ENCODE measurements at places on chromosomes 4 and X.

DNA sequence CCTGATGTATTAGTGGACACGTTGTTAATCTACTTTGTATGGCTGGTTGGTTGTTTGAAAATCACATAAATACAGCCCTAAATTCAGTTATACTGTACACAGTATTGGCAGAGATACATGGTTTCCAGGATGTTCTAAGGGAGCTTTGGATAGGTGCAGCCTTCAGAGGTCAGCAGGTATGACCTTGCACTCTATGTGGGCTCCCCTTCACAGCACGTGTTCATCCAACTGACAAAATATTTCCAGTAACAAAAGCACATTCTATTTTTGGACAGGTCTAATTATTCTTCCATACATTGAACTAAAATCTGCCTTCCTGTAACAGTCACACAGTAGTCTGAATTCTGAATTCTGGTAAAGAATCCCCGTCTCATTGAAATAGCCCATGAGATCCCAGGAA lies 92.8 kb upstream of the RAPGEF2 start:
- DNase-seq: no peak

DNA sequence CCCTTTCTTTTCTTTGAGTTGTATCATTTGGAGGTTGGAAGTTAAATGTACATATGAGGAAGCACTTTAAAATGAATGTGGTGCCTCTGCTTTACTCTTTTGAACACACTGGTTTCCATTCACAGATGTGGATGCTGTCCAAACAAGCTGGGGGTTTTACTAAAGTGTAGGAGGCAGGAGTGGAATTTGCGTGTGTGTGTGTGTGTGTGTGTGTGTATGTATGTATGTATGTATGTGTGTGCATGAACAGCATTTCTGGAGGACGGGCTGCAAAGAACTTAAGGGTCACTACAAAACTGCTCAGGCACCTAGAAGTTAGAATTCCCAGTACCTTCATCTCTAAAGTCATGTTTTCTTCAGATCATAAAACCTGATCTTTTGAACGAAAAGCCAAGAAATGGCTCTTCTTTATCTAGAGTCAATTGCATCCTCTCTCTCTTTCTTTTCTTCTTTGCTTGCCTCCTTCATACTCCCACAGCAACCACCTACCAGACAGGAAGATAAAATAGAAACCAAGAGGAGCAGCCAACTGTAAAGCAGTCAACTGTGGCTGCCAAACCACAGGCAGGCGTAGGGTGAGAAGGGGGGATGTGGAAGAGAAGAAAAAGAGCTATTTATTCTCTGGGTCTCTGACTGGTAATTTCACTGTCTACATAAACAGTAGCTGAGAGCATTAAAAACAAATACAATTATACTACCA lies 177.0 kb upstream of the RASGEF1B start:
- no peak for DNase-seq

- DNase-seq: no peak
These were observed 783 bp downstream of the BEX2 start for GRCh38 chrX:103309860-103310554.

DNA sequence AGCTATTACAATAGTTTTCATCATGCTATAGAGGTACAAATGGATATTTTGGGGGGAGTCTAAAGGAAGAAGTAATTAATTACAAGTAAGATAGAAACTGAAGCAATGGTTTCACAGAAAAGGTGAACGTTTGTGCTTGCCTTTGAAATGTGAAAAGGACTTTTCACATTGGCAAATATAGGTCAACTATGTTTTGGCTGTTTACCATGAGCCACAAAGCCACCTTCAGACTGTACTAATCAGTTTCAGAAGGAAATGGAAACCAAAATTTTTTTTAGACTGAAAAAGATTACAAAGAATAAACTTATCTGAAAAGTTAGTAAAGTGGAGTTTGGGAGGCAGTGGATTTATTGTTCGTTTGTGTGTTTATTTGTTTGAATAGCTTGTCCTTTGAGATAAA lies 32.1 kb downstream of the SYTL5 start:
- no peak for DNase-seq

- no peak for DNase-seq
These were observed 304 bp upstream of the SPIN2A start for GRCh38 chrX:57137501-57137900.

DNA sequence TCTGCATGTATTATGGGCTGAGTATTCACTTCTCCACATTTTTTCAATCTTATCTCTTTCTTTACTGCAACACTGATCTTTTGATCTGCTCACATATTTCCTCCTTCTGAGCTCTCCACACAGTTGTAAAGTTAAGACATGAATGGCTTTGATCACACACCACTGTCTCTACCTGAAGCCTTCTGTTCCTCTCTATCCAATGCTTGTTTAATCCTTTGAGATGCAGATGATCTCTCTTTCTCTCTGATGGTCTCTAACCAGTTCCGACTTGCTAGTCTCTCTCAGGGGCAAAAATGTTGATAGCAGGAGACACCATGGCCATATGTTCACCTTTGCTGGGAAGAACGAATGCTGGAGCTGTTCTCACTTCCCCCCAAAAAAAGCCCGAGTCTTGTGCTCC lies 162.4 kb downstream of the UNC5C start:
- no peak for DNase-seq

DNA sequence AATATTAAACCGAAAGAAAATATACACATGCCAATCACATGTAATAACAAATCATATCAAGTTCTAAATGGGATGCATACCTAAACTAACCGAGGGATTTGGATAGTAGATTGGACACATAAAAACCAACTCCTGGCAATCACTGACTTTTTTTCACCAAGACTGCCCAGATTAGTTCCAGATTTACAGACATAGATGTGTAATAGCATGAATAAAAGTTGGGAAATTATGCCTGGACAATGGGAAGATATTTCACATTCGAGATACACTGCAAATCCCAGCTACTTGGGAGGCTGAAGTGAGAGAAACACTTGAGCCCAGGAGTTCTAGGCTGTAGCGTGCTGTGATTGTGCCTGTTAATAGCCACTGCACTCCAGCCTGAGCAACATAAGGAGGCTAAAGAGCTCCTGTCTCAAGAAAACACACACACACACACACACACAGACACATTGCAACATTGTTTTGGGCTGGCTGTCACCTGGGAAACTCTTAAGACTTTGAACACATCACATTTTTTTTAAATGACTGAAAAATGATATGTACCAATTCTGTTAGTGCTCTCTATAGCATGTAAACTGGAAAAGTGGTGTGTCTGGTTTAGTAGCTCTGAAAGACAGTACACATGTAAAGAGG lies 5.7 kb downstream of the RAB40A start:
- DNase-seq: no peak

- DNase-seq: peak; percentile 55
These were observed 51.7 kb upstream of the CHRDL1 start for GRCh38 chrX:110847334-110847733.

GRCh38 chr4:48796927-48797679 lies 17.0 kb upstream of the FRYL start:
- no peak for DNase-seq

GRCh38 chrX:1462596-1463251 lies 10.0 kb upstream of the ASMTL start:
- no peak for DNase-seq

All from renal cortex interstitium (tissue), 15 donors.